SK-N-DZ (cell line): ENCODE measurements at places on chromosomes 11 and 22.

DNA sequence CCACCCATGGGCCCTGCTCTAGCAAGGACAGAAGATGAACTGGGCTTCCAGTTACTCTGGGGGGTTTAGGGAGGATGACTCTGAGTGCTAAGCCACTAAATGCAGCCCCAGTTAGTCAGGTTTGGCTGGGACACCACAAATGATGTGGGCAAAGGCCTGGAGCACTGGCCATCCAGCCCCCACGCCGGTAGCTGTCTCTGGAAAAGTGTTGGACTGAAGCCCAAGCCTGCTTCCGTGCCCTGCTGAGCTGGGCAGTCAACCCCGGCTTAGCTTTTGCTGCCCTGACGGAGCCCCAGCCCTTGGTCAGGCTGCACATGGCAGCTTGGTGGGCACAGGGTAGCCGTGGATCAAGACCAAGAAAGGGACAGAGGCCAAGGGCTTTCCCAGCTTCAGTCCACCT, 5.7 kb upstream of the GSTP1 start:
- DNase-seq, result no peak

GRCh38 chr11:63155794-63156193, 11.8 kb upstream of the SLC22A24 start:
- DNase-seq, result no peak

GRCh38 chr22:26570115-26570514, 19.8 kb downstream of the TPST2 start:
- no peak for DNase-seq

- DNase-seq, result no peak
Measured at GRCh38 chr22:36928786-36929535, 15.5 kb downstream of the CSF2RB start.
